ENCODE measurements at places on chromosomes 2 and 18.

DNA sequence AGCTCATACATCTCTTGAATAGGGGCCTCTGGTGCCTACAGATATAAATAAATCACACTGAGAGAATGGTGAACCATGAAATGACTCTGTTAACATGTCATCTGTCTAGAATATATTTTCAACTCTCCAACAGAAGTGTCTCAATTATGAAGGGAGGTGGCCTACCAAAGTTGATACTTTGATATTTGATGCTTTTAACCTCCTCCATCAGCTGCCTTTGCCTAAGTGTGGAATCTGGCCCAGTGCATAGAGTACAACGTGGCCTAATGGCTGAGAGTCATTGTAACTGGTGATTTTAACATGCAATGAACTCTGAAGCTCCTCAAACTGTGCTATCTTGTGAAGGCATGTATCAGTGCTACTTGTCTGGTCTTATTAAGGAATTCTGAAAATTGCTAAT, 93.4 kb downstream of the MYO3B start:
- no peak for DNase-seq

DNA sequence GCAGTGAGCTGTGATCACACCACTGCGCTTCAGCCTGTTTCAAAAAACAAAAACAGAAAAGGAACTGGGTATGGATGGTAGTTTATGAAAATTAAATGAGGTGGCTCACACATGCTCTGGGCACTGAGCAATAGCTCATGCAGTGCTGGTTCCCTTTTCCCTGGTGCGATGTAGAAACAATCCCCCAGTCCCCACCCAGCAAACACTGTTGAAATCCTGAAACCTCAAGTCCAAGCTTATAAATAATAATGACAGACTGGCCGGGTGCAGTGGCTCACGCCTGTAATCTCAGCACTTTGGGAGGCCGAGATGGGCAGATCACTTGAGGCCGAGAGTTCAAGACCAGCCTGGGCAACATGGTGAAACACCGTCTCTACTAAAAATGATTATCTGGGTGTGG, 55.4 kb upstream of the SMAD2 start:
- no peak for DNase-seq

GRCh38 chr2:28707592-28707991, 44.0 kb upstream of the PPP1CB start:
- no peak for DNase-seq

DNA sequence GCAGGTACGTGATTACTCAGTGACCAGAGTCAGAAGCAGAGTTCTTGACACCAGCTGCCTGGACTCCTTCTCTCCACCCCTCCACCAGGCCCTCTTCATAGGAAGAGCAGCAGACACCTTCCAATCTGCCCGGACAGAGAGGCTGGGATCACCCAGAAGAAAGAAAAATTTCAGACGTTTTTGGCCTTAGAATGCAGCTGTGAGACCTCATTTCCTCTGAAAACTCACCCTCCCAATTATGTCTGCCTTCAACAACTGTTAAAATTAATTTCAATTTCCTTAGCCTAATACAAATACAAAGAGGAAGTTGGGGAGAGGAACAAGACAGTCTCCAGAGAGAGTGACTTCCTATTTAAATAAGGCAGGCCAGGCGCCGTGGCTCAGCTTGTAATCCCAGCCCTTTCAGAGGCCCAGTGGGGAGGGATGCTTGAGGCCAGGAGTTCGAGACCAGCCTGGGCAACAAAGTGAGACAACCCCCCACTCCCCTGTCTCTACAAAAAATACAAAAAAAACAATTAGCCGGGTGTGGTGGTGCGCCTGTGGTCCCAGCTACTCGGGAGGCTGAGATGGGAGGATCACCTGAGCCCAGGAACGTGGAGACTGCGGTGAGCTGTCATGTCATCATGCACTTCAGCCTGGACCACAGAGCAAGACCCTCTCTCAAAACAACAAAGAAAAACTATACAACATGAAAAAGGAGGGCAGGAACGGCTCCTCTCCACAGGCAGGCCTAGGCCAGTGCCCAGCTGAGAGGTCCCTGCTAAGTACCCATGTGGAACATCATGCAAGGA, 1.6 kb downstream of the SLC66A2 start:
- DNase-seq, result no peak

- no peak for DNase-seq
These were observed 108.3 kb downstream of the MTCL1 start for GRCh38 chr18:8813611-8814010.

DNA sequence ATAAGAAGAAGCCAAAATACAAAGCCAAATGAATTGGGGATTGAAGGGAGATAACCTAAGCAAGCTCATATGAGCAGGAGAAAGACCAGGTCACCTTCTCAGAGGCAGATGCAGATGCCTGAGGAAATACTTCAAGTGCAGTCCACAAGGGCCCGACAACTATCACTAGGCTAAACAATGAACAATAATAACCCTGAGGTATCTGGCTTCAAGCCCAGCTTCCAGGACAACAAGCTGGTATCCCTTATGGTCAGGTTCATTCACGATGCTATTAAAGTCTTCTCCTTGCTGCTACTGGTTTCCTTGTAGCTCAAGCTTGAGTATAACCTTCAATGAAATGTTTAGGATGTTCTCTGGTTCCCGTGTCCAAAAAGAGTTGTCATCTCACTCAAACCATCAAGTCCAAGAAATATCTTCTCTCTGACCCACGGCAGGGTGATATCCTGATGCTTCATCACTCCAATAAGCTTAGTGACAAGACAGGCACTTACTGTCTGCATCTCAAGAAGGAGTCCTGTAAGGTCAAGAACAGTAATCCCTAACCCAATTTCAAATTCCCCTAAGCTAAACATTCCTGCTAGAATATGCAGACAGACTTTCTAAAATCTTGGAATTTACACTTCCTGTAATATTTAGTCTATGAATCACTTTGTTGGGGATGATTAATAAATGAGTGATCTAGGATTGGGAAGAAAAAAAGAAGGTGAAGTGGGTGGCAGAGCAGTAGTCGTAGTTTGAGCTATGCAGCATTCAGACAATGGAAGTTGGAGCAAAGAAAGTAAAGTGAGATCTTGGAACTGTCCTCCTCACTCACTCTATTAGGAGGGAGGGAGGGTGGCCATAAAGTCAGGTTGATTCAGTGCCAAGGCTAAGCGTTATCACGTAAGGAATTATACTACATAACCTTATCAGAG, 33.1 kb downstream of the CHN1 start:
- no peak for DNase-seq

DNA sequence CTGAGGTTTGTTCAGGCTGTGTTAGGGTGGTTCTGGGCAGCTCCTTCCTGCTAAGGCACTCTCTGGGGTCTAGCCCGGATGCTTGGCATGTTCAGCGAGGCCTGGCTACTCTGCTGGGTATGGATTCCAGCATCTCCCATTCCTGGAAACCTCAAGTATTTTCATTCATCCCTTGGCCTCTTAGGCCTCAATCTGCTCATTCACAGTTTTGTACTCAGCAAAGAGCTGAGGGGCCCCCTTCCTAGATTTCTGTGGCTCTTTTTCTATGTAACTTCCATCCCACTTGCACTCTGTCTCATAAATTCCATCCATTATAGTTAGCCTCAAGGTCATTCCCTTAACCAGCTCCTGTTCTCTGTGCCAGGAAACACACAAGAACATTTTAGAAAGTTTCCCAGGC, 798.8 kb upstream of the HS6ST1 start:
- no peak for DNase-seq

- DNase-seq, result no peak
These were observed 32.4 kb downstream of the SLC66A2 start for GRCh38 chr18:79919089-79919488.

DNA sequence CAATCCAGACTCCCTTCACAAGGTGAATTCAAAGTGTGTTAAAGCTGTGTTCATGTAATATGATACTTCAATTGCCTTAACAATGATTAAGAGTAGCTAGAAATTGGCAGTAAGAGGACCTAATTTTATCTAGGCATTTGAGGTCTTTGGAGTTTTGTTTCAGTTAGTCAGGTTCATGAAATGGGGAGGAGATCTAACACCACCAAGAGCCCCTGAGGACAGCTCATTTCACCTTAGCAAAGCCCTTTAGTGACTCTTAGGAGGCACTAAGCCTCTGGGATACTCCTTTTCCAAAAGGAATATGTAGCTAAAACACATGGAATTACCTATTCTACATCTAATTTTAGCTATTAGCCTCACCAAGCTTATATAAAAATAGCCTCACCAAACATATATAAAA, 716.5 kb upstream of the RAB6C start:
- DNase-seq, result no peak

GRCh38 chr18:58593938-58594337, 35.0 kb downstream of the ALPK2 start:
- no peak for DNase-seq

GRCh38 chr18:4211111-4211837, 243.8 kb downstream of the DLGAP1 start:
- no peak for DNase-seq

- no peak for DNase-seq
These were observed 208.3 kb upstream of the SYT4 start for GRCh38 chr18:43485545-43485963.

GRCh38 chr18:57223144-57223870, 76.4 kb downstream of the BOD1L2 start:
- no peak for DNase-seq

DNA sequence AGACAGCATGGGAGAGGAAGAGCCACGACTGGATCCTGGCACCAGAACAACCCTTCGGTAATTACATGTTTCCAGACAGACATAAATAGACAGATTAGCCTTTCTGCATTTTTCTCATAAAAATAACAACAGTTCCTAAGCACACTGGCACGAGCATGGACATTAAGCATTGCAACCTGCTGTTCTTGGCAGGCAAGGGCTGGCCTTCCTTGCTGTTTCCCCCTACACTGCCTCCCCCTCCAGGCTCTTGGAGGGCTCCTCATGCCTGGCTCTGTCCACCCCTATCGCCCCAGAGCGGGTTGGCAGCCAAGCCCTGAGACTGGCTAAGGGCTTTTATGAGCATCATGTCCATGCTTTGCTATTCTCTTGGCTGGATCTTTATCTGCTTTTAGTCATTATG, 89.6 kb downstream of the TTC32 start:
- no peak for DNase-seq

DNA sequence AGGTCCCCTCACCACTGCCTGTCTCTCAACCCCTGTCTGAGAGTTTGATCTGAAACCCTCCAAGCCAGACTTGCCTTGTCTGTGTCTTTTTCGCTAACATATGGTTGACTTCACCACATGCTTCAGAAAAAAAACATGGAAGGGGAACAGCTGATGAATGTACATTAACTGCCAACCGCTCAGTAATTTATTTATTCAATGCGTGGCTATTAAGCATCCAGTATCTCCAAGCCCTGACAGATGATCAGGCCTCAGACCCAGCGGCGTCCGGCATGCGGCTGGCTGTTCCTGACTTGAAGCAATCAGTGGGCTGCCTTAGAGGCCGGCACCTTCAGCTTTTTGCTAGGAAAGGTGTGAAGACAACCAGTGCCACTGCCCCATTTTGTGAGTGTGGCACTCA, 62.3 kb downstream of the NGEF start:
- DNase-seq, result no peak

GRCh38 chr2:72325592-72326422, 178.1 kb upstream of the CYP26B1 start:
- no peak for DNase-seq

- DNase-seq, result no peak
These were observed 20.7 kb upstream of the ZNF407 start for GRCh38 chr18:74577019-74577418.

- no peak for DNase-seq
These were observed 96.4 kb downstream of the USP40 start for GRCh38 chr2:233470011-233470687.

All from stimulated activated CD4-positive, alpha-beta T cell treated with anti-CD3 and anti-CD28 coated beads, Interleukin-1b, Interleukin-23, amount 100 ng/mL, for 1 hour (primary cell).